Astrocyte of the spinal cord (primary cell): ENCODE measurements at places on chromosomes 7 and 10.
A peak's percentile ranks its signal among the peaks of the same experiment; 100 is the strongest.

DNA sequence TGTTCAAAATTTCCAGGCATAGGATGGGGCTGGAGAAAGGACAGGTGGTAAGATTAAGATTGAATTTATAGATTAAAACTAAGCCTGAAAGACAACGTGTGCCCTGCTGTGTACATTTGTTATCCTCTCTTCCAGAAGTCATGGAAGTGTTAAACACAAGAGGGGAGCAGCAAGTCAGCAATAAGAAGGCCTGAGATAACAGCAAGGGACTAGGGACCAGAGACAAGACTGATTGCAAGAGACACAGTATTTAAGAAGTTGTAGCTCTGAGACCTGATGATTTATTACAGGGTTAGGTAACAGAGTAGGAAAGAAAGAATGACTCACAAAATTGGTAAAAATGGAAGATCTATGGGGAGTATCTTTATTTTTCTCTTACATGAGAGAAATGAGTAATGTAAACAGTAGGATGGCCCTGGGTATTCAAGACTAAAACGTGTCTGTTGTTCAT, 55.7 kb upstream of the COL1A2 start:
- peak; percentile 48 for DNase-seq

DNA sequence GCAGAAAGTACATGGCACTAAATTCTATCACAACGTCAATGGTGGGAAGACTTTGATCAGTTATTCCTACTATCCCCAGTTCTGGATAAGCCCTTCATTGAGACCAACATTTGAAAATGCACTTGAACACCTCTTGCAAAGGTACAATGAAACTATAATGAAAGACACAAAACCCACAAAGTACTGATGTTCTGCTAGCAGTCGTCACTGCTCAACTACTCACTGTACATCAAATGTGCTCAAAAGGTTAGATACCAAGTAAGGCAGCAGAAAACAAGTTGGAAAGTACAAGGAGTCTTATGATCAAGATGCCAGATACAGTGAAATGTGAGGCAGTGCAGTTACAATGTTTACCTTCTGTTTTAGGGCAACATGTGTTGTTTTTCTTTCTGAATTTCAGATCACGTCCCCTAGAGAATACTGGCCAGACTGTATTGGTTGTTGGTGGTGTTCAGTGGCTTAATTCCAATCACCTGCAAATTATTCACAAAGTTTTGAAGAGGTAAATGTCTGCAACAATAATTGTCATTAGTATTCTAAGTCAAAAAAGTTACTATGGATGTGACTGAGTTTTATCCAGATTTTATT, 62.4 kb upstream of the WNT16 start:
- no peak for DNase-seq

DNA sequence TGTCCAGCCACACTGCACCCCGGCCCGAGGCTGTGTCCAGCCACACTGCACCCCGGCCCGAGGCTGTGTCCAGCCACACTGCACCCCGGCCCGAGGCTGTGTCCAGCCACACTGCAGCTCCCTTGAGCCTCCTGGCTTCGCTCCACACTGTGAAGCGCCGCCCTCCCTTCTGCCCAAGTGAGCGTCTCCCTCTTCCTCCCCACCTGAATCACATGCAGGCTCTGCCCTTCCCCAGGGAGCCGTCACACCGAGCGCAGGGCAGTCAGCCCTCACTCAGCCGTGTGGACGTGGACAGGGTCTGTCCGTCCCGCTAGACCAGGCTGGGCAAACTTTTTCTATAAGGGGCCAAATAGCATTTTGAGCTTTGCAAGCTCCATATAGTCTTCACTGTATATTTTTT, 27.6 kb downstream of the CFAP46 start:
- DNase-seq = no peak

DNA sequence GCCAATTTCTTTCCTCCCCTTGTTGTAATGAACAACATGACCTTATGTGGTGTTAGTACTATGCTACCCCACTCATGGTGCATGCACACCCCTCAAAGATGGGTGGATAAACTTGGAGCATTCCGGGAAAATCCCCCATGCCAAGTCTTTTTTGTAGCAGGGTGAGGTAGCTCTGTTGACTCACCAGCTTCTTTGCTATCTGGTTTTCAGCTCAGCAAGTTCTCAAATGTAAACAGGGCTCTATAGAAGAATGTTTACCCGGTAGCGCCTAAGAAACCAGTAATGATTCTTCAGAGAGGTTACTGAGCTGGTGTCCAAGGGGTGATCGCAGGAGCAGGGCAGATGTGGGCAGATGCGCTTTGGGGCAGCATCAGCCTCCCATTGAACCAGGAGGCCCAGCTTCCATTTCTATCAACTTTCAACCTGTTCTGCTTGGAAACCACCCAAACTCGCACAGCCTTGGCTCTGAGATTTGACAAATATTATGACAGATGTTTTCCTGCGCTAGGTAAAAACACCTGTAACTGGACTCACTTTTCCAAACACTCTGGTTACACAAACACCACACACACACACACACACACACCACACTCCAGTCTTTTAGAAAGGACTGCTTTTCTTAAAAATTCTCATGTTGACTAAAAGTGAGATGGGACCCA, 87.8 kb downstream of the ZRANB1 start:
- peak; percentile 62 for DNase-seq

DNA sequence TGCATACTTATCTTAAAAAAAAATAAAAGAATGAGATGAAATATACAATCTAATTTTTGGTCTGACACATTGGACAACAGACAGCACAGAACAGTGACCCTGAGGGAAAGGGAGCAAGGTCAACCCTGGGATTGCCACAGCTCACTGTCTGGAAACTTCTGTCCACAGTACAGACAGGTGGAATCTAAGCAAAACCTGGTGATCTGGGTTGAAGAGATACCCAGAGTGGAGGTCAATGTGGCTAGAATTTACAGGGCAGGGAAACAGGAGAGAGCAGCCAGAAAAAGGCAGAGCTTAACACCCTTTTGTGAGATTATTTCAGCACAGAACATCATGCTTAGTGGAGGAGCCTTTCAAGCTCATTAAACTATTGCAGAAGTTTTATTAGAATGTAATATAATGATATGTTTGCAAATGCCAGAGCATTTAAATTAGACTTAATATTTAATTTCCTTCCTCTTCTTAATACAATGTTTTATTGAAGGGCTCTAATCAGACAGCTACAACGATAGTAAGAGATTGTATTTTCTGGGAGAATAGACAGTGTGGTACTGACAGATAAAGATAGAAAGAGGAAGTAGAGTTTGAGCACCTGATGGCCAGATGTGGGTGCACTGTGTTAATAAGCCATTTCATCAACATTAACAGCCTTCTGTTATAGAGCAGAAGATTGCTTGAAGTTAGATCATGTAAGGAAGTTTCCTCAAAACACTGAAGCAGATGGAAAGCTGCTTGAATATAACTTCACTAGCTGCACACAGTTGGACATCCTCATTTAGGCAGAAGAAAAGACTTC, 309.4 kb downstream of the HGF start:
- DNase-seq = no peak

DNA sequence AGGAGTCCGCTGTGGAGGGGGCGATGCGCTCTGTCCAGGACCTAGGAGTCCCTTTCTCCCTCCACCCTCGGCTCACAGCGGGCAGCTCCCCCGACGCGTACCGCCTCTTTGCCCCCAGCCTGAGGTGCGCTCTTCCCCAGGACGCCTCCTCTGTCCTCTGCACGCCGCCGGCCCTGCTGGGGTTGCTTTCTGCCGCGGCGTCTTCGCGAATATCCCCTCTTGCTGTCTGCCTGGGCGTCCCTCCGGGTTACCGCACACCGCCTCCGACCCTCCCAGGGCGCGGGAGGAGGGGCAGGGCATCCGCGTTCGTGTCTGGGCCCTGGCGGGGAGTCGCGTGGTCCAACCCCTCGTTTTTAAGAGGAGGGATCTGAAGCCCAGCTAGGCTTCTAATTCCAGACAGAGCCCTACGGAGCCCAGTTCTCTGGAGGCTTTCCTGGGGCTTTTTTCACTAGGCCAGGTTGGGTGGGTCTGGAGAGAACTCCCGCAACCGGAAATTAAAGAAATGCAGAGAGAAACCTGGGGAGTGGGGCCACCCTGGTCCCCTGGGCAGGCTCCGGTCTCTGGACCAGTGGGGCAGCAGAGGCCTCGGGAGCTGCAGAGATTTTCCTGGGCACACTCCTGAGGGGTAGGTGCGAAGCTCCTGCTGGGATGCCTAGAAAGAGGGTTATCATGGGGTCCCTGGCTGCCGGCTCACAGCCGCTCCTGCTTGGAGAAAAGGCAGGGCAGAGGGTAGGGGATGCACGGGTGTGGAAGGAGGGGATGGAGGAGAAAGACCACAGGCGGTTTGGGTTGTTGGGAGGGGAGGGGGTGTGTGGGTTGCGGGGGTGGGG, 166.9 kb downstream of the UBE2H start:
- no peak for DNase-seq

- DNase-seq = no peak
Observed at GRCh38 chr7:50206453-50207250, 97.9 kb upstream of the IKZF1 start.

DNA sequence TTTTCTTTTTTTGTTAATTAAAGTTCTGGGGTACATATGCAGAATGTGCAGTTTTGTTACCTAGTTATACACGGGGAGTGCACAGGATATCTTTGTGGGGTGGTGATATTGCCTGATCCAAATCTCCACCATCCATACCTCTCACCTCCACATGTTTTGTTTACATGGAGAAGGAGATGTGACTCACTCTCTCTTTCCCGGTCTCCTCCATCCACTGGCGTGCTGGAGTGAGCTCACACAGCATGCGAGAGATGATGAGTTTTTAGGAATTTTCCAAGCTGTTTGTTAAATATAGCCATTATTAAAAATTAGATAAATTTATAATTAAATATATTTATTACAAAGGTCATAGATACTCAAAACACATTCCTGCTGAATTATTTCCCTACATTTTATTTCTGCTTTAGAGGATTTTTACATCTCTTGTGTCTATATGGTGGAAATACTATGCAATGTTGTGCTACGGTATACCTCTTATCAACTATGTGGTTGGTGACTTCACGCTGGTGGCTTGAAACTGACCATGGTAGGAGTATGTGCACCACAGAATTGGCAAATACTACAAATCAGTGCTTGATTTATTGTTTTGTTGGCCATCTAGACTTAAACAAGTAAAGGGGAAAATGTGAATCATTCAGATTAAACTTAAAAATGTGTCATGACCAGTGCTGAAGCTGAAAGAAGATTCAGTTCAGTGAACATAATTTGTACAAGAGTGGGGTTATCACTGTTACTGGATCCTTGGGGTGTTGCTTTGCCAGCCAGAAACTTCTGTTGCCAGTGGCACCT, 107.9 kb upstream of the FAM180A start:
- DNase-seq = peak; percentile 92

- no peak for DNase-seq
Observed at GRCh38 chr7:83791737-83792136, 142.8 kb upstream of the SEMA3E start.
